COR-L47 (cell line): ENCODE measurements at places on chromosomes 5 and 9.
A peak's percentile ranks its signal among the peaks of the same experiment; 100 is the strongest.

GRCh38 chr9:14908295-14909180, 1.7 kb downstream of the FREM1 start:
- DNase-seq = peak; percentile 19

DNA sequence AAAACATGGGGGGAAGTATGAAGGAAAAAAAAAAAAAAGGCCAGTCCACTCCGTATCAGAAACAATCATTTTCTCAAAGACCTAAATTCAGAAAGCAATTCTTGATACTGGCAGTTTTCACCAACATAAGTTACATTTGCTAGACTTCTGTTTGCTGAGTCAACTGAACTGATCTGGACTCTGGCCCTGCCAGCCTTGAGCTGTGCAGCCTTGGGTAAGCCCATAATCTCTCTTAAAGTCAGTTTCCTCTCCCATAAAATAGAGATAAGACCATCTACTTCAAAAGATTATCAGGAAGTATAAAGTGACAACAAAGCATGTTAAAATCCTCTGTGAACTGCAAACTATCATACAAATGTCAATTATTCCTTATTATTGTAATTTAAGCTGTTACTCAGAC, 106.8 kb downstream of the MAPKAP1 start:
- DNase-seq = no peak

DNA sequence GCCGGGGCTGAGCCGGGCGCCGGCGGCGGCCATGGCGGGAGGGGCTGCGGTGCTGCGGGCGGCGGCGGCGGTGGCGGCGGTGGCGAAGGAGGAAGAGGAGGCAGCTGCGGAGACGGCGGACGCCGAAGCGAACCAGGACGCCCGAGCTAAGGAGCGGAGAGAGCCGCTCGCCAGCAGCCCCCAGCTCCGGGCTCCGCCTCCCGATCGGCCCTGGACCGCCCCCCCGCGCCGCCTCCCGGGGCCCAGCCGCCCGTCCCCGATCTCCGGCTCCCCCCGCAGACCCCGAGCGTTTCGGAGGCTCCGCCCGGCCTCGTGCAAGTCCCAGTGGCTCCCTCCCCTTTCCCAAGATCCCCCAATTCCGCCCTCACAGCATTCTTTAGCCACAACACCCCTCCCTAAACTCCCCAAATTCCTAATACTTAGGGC, at the start of gene ASTN2:
TSS of gene ASTN2 (minus strand) at position 152 of the 426 bp plus-strand sequence. CDS start at position 33, 119 bp downstream.
- DNase-seq = no peak

GRCh38 chr5:16975950-16976624, 40.0 kb upstream of the MYO10 start:
- DNase-seq = no peak

- DNase-seq = no peak
These were observed 46.6 kb downstream of the MAP3K1 start for GRCh38 chr5:56861893-56862485.

DNA sequence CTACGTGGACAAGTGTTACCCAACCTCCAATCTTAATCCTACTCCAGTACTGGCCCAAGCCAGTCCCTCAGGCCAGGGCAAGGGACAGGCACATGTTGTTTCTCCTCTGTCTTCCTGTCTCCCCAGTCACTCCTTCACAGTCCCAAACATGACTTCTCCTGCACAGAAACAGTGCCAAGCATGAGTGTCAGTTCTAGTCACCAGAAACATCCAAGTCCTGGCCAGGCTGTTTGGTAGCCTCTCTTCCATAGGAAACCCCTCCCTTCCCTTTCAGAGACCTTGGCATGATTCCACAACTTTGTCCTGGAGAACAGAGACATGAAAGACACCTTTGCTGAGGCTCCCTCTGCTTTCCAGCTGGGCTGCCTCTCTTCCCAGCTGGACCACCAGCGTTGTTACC, 56.2 kb upstream of the SLC2A8 start:
- DNase-seq = no peak

GRCh38 chr5:130400091-130400490, 495.8 kb downstream of the CHSY3 start:
- DNase-seq = no peak

- DNase-seq = no peak
These were observed 271.6 kb downstream of the PLK2 start for GRCh38 chr5:58188262-58188651.

DNA sequence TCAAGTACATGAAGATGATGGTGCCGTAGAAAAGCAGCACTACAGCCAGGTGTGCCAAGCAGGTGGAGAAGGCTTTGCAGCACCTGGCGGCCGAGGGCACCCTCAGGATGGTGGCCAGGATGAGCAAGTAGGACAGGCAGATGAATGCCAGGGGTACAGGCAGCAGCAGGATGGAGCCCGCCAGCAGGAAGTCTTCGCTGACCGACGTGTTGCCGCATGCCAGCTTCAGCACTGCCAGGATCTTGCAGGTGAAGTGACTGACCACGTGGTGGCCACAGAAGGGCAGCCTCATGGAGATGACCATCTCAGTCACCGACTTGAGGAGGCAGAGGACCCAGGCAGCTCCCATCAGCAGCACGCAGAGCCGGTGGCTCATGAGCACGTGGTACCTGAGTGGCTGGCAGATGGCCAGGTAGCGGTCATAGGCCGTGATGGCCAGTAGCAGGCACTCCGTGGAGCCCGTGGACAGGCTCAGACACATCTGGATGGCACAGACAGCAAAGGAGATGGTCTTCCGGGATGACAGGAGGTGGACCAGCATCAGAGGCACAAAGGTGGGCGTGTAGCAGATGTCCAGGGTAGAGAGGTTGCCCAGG, 482 bp downstream of the OR13J1 start:
- DNase-seq = no peak

- DNase-seq = no peak
These were observed 117.2 kb downstream of the PSD2 start for GRCh38 chr5:139912804-139913203.

- DNase-seq = no peak
These were observed 116.6 kb upstream of the ABCA1 start for GRCh38 chr9:105044518-105044917.

- DNase-seq = no peak
These were observed 3.3 kb upstream of the TTC39B start for GRCh38 chr9:15310107-15310850.

GRCh38 chr5:131252824-131253171, 11.1 kb upstream of the CDC42SE2 start:
- no peak for DNase-seq

GRCh38 chr5:6449465-6450158, 953 bp downstream of the UBE2QL1 start:
- no peak for DNase-seq
